ENCODE measurements at places on chromosomes 2 and 18.

- peak; percentile 64 for DNase-seq
Measured at GRCh38 chr2:54176577-54176976, 61.2 kb downstream of the ACYP2 start.

DNA sequence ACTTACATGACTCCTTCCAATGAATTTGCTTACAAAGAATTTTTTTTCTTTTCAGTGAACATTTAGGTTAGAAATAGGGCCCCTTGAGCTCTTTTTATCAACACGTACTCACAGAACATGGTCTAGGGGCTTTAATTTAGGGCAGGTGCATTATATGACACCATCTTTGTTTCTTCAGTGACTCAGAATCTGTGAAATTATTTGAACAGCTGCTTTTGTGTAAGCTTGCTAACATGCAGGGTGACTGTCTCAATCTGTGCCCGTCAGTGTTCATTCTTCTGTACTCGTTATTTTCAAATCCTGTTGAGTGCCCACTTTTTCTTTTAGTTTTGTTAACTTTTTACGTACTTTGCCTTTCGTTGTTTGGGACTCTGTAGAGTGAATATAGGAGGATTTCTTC lies 52.8 kb upstream of the CABYR start:
- no peak for DNase-seq

- DNase-seq = peak; percentile 61
Measured at GRCh38 chr18:27605107-27605834, 420.2 kb upstream of the CHST9 start.

DNA sequence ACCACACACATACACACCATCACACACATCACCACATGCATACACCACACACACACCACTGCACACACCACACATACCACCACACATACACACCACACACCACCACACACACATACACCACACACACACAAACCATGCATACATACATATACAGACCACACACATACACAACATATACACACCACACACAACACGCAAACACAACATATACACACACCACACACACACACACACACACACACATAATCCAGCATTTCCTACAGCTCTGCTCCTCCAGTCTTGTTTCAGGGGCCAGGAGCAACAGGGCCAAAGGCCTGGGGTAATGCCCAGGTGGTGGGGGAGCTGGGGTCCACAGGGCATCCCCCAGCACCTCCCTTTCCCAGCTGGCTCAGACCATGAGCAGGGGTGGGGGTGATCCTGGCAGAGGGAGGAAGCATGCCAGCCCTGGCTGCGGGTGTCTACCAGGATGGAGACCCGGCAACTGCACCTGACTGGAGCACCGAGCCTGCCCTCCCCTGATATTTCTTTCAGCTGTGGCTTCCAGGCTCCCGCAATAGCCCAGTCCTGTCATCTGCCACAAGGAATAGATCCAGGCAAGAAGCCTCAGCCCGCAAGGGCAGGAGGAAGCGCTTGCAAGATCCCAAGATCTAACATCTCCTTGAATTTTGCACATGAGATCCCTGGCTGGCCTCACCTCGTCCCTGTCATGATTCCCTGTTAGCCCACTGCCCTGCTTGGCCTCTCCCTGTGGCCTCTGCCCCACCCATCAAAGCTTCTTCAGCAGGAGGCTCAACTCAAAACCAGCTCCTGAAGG lies 196.9 kb downstream of the TNS1 start:
- DNase-seq = no peak

DNA sequence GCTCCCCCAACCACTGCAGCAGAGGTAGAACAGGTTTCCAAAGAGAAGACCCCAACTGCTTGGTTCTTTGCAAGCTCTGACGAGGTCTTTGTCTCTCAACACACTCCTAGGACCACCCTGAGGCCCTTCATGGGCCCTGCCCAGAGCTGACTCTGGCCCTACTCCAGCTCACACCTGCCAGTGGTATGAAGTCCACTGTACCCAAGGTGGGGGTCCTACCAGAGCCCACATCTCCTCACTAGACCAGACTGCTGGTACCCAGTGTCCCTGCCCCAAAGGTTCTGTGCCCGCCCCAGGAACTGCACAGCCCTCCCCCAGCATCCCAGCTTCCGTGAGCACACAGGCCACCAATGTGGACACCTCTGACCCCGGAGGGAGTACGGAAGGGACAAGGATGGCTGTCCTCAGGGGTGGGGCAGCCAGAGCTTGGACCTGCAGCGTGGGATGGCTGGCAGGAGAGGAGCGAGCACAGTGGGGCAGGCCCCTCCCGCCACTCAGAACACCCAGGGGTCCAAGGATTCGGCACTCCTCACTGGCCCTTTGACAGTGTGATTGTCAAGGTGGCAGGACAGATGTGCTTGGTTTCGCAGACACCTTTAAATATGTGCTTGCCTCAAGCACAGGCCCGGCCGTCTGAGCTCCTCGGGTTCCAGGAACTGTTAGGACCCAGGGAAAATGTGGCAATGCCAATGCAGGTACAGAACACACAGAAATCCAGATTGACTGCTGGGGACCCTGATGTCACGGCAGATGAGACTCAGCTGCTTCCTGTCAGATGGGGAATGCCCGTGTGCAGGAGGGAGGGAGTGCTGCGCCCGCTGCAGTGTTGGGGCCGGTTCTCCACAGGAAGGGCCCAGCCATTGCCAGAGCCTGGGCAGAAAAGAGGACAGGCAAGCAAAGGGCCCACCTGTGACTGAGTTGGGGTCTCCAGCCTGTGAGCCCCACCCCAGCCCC lies 51.2 kb downstream of the MTERF4 start:
- DNase-seq = no peak

DNA sequence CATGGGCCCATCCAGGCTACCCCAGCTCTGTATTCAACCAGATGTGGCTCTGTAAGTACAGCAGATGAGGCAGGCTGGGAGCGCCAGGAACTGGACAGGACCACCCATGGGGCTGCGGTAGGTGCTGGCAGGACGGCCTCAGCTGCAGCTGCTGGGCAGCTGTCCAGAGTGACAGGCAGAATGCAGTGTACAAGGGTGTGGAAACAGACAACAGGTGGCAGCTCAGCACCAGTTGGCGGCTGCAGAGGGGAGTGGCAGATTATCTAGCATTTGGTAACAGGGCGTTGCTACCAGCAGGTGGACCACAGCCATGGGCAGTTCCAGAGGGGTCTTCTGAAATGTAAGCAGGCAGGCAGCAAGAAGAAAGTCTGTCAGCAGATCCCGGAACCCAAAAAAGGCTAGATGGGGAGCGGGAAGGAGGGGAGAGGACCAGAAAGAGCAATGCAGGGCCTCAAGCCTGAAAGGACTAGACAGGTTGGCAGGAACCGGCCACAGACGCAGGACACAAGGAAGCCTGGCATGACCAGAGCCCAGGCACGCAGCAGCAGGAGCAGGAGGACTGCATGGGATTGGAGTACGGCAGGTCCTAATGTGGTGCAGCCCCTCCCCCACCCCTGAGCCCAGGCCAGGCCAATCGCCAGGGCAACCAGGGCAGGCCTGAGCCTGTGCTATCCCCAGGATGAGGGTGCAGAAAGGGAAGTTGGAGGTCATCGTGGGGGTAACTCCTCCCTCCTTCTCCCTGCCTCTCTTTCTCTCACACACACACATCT lies 24.7 kb downstream of the PKDCC start:
- peak; percentile 34 for DNase-seq

- no peak for DNase-seq
Measured at GRCh38 chr18:4589056-4589800, 134.1 kb upstream of the DLGAP1 start.

DNA sequence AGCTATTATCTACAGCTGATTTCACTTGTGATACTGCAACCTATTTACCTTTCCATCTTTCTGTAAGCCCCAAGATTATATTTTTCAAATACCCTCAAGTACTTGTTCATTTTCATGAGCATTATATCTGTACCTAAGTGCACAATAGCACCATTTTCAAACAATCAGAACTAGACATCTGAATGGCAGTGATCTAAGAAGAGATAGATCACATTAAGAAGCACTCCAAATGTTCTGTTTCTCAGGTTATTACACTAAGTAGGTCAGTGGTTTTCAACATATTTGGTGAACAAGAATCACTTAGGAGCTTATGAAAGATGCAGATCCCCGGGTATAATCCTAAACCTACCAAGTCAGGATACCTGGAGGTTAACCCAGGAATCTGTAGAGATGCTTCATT lies 872.7 kb downstream of the DCDC2C start:
- no peak for DNase-seq

DNA sequence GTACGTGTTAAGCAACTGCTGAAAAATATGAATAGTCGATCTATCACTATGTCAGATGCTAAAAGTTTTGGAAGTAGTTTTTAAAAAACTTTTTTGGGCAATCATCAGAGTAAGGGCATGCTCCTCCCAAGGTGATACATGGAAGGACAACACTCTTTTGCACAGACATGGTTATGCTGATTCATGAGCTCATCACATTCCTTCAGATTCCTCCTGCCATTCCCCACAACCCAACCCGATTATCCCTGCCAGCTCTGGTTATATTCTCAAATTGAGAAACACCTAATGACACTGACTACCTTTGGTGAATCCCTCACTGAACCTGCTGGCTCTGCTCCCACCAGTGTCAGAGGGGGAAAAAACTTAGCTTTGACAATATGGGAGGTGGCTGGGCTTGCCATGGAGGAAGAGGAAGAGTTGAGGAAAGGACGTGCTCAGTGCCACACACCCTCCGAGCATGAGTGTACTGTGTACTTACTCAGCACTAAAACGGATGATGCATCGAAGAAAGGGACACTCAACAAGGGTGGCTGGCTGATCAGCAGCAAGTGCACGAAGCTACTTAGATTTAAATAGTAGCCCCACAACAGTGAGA lies 83.9 kb upstream of the RNU4ATAC start:
- DNase-seq = no peak

GRCh38 chr18:62659698-62660097 lies 55.6 kb upstream of the PHLPP1 start:
- no peak for DNase-seq

- no peak for DNase-seq
Measured at GRCh38 chr18:34697891-34698290, 12.2 kb upstream of the DTNA start.

All from WTC11 (cell line).